Stimulated activated CD8-positive, alpha-beta memory T cell treated with anti-CD3 and anti-CD28 coated beads, Interleukin-4, amount 100 ng/mL, for 1 hour (primary cell): ENCODE measurements at places on chromosomes 6 and 20.

DNA sequence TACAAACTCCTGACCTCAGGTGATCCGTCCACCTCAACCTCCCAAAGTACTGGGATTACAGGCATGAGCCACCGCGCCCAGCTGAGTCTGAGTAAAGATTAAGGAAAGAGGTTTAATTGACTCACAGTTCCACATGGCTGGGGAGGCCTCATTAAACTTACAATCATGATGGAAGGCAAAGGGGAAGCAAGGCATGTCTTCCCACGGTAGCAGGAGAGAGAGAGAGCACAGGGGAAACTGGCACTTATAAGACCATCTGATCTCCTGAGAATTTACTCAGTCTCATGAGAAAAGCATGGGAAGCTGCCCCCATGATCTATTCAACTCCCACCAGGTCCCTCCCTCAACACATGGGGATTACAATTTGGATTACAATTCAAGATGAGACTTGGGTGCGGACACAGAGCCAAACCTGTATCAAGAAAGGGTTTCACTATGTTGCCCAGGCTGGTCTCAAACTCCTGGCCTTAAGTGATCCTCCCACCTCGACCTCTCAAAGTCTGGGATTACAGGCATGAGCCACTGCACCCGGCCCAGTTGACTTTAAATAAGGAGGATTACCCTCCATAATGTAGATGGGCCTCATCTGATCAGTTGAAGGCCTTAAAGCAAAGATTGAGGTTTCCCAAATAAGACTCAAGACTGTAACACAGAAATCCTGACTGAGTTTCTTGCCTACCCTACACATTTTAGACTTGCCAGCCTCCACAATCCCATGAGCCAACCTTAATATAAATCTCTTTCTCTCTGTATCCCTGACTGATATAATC is 13.1 kb upstream of the PEX7 start:
- no peak for DNase-seq

DNA sequence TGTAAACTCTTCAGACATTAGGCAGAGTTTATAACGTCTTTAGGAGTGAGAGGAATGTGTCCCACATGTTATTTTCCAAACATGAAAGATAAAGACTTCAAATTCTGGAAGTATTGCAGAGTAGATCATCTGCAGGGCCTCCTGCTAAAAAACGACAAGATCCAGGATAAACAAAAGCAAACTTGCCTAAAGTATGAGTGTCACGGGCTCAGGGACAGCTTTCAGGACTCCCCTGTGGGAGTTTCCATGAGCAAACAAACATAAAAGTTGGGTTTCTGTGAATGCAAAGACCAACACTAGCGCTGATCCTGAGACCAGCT is 76.9 kb downstream of the TXNDC5 start:
- DNase-seq: no peak

GRCh38 chr20:19161336-19161735 is 51.1 kb upstream of the SLC24A3 start:
- DNase-seq: no peak

DNA sequence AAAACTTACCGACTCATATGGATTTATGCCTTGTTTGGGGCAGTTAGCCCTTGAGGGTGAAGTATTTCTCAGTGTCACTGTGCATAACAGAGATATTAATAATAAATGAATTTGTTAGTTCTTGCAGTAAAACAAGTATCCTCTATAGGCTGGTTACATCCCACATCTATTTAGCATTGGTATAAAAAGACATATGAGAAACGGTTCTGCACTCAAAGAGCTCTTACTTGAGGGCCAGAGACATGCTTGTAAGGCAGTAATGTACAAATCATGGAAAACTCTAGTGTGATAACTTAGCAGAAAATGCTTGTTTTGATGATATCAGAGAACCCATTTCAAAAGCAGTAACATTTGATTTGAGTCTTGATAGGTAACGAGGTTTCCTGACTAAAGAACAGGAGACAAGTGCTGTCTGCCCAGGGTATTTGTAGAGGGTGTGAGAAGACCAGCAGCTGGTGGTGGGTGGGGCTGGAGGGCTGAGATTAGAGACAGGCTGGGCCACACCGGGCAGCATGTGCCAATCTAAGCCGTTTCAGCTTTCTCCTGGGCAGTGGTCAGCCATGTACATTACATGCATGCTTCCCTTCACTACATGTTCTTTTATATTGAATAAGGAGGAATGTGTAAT is 46.3 kb downstream of the TULP4 start:
- DNase-seq: no peak

DNA sequence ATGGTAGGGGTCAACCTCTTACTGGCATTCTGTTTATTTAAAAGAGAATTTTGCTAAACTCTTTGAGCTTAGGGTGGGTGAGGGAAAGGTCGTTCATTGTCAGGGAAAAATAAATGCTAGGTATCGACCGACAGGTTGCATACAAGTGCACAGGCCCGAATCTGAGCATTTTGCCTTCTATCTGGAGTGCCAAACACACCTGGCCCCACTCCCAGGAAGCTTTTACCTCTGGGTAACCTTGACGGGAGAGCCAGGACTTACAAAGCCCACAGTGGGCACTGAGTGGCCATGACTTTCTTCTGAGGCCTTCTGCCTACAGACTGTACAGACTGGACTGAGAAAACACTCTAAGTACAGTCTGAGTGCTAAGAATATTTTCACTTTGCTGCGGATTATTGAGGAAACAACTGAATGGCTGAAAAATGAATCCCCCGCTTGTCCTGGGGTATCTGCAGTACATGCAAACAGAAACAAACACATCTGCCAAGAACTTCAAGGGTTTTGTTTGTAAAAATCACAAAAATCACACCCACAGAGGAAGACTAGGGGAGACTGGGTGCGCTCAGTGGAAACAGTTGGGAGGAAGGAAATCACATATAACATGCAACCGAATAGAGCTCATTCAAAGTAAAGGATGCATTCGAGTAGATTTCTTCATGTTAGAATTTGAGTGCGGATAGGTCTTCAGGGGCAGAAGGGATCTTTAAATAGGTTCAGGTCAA is 152.8 kb downstream of the NFATC2 start:
- DNase-seq: no peak
